CD4-positive, alpha-beta T cell treated with Interleukin-1 beta for 1 hour (primary cell): ENCODE measurements at places on chromosomes 5 and 9.

GRCh38 chr9:20137425-20137824 is 348.6 kb upstream of the SLC24A2 start:
- no peak for DNase-seq

DNA sequence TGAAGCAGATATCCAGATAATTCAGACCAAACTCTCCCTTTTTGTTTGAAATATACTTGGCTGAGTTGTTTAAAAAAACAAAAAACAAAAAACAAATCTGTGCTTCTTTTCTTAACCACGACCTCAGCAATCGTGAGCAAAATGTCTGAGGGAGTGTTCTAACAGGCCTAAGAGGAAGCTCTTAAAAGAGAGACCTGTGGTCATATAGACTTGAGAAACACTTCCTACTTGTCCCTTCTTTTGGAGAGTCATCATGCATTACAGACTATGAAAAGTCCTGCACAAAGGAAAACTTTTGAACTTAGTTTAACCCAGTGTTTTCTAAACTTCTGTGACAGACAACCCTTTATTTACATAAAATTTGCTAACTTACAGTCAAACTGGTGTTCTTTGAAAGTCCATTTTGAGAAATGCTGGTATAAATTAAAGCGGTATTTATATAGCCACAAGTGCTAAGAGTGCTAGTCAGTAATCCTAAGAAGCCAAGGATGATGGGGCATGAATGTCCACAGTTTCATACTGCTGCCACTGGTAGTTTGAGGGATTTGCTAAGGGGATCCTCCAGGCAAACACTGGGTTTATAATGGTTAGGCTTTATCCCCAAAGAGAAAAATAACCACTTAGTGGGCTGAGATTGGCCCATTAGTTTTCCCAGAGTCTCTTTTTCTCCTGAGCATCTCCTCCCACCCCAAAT is 199.8 kb downstream of the LRRC70 start:
- DNase-seq = no peak

DNA sequence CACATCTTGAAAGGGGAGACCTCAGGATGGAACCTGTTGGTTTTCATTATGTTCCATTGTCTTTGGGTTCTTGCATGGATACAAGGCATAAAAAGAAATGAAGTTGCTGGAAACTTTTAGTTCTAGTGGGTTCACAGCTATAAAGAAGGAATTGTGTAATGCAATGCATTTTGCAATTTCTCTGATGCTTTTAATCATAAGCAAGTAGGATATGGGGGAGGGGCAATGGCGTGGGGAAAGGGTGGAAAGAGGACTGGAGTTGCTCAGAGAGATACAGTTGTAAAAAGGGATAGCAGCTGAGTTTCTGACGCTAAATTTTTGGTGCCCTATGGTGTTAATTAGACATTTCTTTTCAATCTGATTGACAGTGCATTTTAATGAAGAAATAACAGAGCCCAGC is 88.6 kb upstream of the FANCC start:
- no peak for DNase-seq

DNA sequence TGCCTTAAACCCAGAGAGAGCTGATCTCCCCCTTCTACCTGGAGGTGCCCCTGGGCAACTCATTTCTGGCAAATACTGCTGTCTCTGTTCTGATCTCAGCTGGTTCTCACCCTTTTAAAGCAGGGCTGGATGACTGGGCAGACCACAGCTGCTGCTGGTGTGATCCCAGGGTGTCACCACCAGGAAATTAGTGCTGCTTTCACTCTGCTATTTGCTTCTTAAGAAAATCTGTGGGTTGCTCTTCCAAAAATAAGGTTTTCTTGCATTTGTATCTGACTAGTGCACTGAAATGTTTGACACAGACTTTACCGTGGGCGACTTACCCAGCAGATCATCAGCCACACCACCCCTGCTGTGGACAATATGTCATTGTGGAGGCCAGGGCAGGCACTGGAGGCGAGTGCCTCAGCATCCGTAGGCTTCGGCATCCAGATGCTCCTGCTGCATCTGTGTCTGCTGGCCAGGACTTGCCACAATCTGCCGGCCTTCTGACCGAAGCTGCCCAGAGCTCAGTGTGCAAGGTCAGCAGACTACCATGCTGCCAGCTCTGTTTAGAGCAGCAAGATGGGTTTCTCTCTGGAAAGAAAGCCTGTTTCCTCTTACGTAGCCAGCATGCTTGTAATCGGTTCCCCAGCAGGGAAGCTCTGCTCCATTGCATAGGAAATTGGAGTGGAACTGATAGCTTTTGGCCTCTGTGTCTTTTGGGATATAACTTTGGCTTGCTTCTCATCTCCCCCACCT is 13.6 kb downstream of the ARHGAP26 start:
- DNase-seq = peak; percentile 36

DNA sequence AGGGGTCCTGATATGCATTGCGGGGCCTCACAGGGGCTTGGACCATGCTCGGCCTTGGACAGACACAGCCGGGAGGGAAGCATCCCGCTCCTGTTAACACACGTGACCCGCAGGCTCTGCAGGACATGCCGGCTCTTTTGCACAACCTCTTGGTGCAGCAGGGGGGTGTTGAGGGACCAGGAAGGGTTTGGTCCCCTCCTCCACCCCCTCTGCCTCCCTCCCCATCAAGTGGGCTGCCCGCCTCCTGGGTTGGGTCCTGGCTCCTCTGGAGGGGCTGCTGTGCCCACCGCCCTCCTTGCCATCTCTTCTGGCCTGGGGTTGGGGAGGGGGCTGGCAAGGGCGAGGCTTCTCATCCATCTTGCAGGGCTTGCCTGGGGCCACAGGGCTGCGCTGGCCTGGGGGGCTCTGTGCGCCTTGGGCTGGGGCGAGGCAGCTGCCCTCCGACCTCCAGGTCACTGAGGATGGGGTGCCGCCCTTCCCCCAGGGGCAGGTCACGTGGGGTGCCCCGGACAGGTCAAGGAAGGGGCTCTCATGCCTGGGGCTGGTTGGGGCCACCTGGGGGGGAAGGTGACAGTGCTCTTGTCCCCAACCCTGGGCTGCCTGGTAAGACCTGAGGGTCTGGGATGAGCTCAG is 16.8 kb upstream of the SLC9A3 start:
- no peak for DNase-seq

GRCh38 chr5:90191352-90192045 is 218.1 kb downstream of the CETN3 start:
- DNase-seq = no peak

DNA sequence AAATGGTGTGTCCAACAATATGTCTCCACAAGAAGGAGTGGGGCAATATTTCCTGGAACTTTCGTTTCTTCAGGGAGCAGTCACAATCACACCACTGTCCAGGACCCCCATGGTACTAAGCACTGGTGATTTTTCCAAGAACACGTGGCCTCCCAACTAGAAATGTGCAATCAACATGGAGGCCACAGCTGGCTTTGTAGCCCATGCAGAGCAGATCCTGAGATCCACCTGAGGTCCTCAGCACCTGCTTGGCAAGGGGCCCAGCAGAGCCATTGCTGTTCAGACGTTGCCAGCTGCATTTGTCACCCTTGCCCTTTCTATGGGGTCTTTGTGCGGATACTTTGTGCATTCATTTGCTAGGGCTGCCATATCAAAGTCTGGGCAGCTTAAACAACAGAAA is 334.5 kb upstream of the IRX4 start:
- no peak for DNase-seq

DNA sequence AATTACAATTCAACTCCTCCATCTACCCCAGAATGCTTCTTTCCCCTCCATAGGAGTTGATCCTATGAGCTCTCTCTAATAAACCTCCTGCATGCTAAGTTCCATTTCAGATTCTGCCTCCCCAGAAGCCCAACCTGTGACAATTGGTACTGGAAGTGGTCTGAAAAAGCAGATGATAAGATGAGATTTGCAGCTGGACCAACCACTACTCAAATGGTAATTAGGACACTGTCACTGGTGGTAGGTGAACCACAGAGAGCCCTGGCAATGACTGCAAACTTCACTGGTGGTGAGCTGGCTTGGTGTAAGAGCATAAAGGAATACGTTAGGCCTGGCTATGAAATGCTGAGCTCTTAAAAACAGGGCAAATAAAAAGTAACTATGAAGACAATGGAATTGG is 112.6 kb downstream of the ESM1 start:
- no peak for DNase-seq

DNA sequence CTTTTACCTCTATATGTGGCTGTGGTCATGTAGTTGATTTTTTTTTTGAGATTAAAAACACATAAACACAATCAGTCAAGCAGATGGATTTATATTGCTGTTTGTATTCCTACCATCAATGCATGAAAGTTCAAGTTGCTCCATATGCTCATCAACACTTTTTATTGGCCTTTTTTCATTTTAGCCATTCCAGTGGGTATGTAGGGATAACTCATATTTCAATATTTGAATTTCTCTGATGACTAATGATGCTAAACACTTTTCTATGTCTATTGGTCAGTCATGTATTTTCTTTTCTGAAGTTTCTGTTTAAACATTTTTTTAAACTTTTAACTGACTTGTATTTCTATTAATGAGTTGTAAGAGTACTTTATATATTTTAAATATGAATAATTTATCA is 445.4 kb upstream of the RGMB start:
- DNase-seq = no peak

DNA sequence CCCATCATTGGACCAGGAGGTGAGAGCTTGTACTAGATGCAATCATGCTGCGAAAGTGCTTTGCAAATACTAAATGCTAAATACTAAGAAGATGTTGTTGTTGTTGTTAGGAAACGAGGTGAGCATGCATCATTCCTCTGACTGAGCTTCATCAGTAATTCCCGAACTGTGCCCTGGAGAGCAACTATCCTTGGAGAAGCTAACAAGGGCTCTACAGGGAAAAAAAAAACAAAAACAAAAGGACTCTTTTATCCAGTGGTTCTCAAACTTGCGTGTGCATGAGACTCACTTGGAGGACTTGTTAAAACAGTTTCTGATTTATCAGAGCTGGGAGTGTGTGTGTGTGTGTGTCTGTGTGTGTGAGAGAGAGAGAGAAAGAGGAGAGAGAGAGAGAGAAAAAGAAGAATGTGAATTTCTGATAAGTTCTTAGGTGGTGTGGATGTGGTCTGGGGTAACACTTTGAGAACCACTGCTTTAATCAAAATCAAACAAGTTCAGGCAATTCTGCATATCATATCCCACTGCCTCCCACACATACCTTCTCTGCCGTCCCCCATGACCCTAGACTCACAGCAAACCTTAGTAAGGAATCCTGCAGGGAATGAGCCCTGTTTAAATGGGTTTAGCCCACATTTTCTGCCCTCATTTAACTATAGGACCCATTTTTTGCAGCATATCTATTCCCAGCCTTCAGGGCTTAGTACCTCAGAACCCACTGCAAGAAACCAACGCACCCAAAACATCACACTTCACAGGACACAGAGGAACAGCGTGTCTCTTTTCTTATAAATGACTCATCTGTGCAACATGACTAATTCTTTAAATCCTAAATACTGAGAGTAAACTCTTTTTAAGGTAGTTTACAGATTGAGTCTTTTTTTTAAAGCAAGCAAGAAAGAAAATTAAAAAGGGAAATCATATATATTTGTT is 48.9 kb downstream of the PDE6A start:
- DNase-seq = no peak
